ENCODE measurements at places on chromosomes 6 and 20. TPM values are rescaled to one million over a fixed set of nuclear protein-coding genes. Genes with fewer than 3 reads are reported as not detected.

DNA sequence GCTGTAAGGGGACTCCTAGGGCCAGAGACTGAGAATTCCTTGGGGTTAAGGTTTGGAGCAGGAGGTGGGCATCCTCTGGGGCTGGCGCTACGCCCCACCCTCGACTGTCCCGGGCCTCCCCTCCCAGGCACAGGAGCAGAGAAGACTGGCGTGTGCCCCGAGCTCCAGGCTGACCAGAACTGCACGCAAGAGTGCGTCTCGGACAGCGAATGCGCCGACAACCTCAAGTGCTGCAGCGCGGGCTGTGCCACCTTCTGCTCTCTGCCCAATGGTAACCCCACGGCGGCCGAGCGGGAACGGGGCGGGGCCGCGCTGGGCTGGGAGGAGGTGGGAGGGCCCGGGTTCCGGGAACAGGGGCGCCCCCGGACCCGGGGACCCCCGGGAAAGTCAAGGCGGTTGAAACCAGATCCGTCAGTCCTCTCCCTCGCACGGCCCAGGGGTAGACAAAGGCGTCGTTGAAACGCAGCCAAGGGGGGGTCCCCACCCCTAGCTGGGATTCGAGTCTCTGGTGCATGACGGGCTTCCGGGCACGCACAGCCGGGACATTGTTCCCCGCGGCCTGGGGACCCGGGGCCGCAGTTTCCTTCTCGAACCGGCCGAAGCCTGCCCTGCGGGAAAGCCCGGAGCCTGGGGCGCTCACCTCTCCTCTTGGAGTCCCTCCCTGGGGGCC, 844 bp downstream of the WFDC2 start:
- H3K27me3 ChIP-seq = no peaks in the 10 kb centered on the region
- H3K4me3 ChIP-seq = peak overlapping the region; percentile 14
- peaks cover 18% of the 10 kb centered on the region for H3K4me1 ChIP-seq
- no peaks in the 10 kb centered on the region for H3K36me3 ChIP-seq
- peak overlapping the region; percentile 83 for H3K27ac ChIP-seq

DNA sequence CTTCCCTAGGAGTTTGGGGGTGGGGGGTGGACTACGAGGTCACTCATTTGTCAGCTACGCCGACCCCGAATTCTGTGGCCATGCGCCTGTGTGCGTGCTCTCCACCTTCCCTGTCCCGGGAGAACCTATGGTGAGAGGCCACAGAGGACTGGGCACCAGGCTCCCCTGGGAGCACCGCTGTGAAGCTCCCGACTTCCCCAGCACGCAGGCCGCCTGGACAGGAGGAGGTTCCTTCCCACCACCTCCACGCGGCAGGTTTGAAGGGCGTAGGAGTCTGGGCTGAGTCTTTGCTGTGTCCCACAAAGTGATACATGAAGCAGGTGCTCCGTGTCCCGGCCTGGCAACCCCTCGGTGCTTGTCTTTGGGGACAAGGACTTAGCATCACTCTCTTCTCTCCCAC, 107.2 kb downstream of the CDH4 start:
- H3K27me3 ChIP-seq = no peaks in the 10 kb centered on the region
- H3K4me1 ChIP-seq = no peaks in the 10 kb centered on the region
- H3K36me3 ChIP-seq = no peaks in the 10 kb centered on the region
- no peak overlapping the region for H3K4me3 ChIP-seq

GRCh38 chr6:142313284-142313683, 11.5 kb downstream of the ADGRG6 start:
- no peaks in the 10 kb centered on the region for H3K27me3 ChIP-seq
- no peaks in the 10 kb centered on the region for H3K4me1 ChIP-seq
- H3K27ac ChIP-seq = no peak overlapping the region

DNA sequence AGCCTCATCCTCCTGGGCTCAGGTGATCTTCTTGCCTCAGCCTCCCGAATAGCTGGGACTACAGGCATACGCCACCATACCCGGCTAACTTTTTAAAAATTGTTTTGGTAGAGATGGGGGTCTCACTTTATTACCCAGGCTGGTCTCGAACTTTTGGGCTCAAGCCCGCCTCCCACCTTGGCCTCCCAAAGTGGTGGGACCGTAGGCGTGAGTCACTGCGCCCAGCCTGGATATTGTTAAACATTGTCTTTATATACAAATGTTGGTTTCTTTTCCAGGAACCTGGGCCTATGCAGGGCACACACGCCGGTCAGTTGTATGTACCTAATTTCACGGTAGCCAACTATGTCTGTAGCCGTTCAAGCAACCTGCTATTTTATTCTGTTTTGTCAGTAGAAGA, 60.1 kb downstream of the SYNJ2 start:
- peaks cover 30% of the 10 kb centered on the region for H3K4me1 ChIP-seq
- no peak overlapping the region for H3K4me3 ChIP-seq
- DNase-seq = no peak
- peak overlapping the region; percentile 36 for H3K27ac ChIP-seq

DNA sequence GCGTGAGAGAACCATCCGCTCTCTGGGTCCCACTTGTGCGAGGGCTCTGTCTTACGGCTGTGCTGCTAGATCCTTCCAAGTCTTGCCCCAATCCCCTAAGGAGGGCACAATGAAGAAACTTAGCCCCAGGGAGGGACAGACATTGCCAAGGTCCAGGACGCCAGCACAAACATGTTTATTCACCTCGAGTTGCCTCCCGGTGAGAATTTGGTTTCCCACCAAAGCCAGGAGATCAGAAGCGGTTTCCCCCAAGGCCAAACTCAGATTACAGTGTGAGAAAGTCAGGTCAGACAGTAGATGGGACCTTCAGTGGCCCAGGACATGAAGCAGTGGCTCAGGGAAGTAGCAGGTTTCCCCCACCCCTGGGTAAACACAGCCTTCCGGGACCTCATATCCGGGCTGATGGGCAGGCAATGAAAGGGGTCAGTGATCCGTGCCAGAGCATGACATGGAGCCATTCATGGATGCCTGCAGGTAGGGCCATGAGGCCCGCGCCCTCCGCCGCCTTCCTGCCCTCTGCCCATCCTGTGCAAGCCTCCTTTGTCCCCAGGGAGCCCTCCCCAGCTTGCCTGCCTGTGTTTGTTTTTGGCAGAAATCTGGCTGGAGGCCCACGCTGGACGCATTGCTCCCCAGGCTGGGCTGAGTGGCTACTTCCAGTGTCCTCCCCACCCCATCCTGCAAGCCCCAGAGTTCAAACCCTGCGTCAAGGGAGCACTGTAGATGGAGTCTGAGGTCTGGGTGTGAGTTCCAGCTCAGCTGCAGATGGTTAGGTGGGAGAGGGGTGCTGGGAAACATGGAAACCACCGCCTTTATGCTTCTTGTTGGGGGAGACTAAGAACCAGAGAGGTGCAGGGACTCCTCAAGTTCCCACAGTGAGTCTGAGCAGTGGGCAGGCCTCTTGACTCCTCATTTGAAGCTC, 2.0 kb downstream of the BPIFB2 start:
- DNase-seq = peak; percentile 66
- H3K36me3 ChIP-seq = no peaks in the 10 kb centered on the region
- no peak overlapping the region for H3K27ac ChIP-seq
- peaks cover 5% of the 10 kb centered on the region for H3K4me1 ChIP-seq
- H3K4me3 ChIP-seq = no peak overlapping the region

DNA sequence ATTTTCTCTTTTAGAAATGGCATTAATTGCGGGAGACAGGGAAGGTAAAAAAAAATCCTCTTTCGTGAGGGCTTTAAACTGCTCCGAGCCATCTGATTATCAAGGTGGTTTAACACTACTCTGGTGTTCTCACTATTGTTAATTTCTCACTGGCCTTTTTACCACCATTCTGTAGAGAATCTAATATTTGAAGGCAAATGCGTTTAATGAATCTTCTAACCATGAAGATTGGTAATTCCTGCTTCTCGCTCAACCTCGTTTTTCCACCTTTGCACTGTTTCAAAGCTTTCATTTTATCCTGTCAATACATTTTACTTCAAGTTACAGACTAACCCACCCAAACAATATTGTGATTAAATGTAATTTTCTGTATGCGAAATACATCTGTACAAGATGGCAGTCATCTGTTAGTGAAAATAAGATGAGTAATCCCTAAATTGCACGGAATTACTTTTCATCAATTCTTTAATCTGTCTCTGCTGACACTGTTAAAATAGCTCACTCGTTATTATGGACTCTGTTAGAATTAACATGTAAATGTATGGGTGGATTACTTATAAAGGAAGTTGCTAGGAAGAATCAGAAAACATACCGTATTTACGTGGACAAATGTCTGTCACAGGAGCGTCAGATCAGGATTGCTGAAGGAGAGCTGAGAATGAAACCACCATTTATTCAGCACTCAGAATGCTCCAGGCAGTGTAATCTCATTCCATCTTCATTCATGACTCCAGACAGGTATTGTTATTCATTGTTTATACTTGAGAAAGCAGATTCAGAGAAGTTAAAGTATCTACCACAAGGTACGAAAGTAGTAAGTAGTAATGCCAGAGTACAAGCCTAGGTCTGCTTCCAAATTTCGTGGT, 1.1 kb upstream of the LCA5 start:
- H3K27me3 ChIP-seq = no peaks in the 10 kb centered on the region
- H3K27ac ChIP-seq = peak overlapping the region; percentile 56
- DNase-seq = no peak
- H3K4me1 ChIP-seq = peaks cover 9% of the 10 kb centered on the region
- H3K36me3 ChIP-seq = no peaks in the 10 kb centered on the region

- H3K27ac ChIP-seq = no peak overlapping the region
- H3K27me3 ChIP-seq = no peaks in the 10 kb centered on the region
- H3K4me1 ChIP-seq = no peaks in the 10 kb centered on the region
- peak; percentile 73 for DNase-seq
Measured at GRCh38 chr20:51372176-51372803, 170.2 kb downstream of the NFATC2 start.

GRCh38 chr6:158184608-158185007, 16.5 kb downstream of the GTF2H5 start:
- no peak overlapping the region for H3K27ac ChIP-seq
- no peak overlapping the region for H3K4me3 ChIP-seq
- no peak for DNase-seq
- H3K36me3 ChIP-seq = no peaks in the 10 kb centered on the region

- no peak overlapping the region for H3K4me3 ChIP-seq
- no peak overlapping the region for H3K27ac ChIP-seq
- no peak for DNase-seq
- no peaks in the 10 kb centered on the region for H3K36me3 ChIP-seq
Measured at GRCh38 chr6:65790666-65791065, 83.6 kb upstream of the EYS start.

DNA sequence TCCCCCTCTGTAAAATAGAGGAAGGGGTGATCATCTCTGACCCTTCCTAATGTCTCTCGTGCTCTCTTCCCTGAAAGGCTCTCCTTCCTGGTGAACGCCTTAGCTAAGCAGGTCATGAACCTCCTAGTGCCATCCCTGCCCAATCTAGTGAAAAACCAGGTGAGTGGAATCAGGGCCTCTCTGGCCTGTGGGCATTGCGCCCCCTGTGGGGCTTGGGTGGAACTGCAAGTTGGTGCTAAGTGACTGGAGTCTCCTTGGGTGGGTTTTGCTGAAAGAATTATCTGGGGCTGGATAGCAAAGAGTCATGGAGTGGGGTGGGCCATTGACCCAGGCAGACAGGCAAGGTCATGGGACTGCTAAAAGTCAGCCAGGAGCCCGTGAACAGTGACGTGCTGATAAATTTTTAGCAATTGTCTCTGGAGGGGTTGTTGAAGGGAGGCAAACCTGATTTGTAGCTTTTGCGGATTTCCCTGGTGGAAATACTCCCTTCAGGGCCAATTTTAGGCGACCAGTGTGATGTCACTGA, 8.9 kb downstream of the BPIFB1 start:
- no peaks in the 10 kb centered on the region for H3K27me3 ChIP-seq
- DNase-seq = peak; percentile 65
- no peaks in the 10 kb centered on the region for H3K36me3 ChIP-seq
- H3K4me3 ChIP-seq = no peak overlapping the region
- no peaks in the 10 kb centered on the region for H3K4me1 ChIP-seq
- no peak overlapping the region for H3K27ac ChIP-seq

GRCh38 chr6:112360498-112360897, 13.4 kb downstream of the RFPL4B start:
- DNase-seq = peak; percentile 10
- no peaks in the 10 kb centered on the region for H3K27me3 ChIP-seq
- no peaks in the 10 kb centered on the region for H3K4me1 ChIP-seq
- H3K4me3 ChIP-seq = no peak overlapping the region

GRCh38 chr6:98957450-98957849, 9.7 kb upstream of the FBXL4 start:
- no peaks in the 10 kb centered on the region for H3K27me3 ChIP-seq
- DNase-seq = peak; percentile 18
- no peaks in the 10 kb centered on the region for H3K36me3 ChIP-seq
- H3K4me3 ChIP-seq = no peak overlapping the region

- H3K4me3 ChIP-seq = no peak overlapping the region
- DNase-seq = no peak
- no peaks in the 10 kb centered on the region for H3K36me3 ChIP-seq
- peaks cover 5% of the 10 kb centered on the region for H3K27me3 ChIP-seq
- H3K4me1 ChIP-seq = no peaks in the 10 kb centered on the region
Measured at GRCh38 chr6:26578741-26579140, 18.0 kb upstream of the ABT1 start.

- DNase-seq = no peak
- H3K27ac ChIP-seq = no peak overlapping the region
- H3K27me3 ChIP-seq = no peaks in the 10 kb centered on the region
- H3K4me1 ChIP-seq = peaks cover 16% of the 10 kb centered on the region
Measured at GRCh38 chr6:18045507-18045906, 58.1 kb upstream of the KIF13A start.

DNA sequence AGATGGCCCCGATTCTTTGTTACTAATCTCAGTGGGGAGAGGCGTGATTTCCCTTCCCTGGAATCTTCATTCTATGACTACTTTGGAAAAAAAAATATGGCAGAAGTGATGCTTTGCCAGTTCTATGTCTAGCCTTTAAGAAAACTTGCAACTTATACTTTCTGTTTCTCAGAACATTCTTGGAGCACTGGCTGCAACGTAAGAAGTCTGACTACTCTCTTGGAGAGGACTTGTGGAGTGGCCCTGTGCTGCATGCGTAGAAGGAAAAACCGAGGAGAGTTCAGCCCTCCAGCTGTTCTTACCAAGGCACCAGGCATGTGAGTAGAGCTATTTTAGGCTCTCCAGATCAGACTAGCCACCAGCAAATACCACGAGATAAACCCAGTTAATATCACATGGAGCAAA, 77.6 kb upstream of the STXBP5 start:
- no peak overlapping the region for H3K4me3 ChIP-seq
- no peaks in the 10 kb centered on the region for H3K36me3 ChIP-seq
- peak; percentile 53 for DNase-seq
- no peaks in the 10 kb centered on the region for H3K27me3 ChIP-seq
- H3K27ac ChIP-seq = no peak overlapping the region
- peaks cover 4% of the 10 kb centered on the region for H3K4me1 ChIP-seq

UST gene
- total RNA-seq = 84.2 TPM

ZNF391 gene
- total RNA-seq = 6.8 TPM

SNAI1 gene
- 14.1 TPM for total RNA-seq

LAMP5 gene
- total RNA-seq = 0.45 TPM

TINAG gene
- not detected for total RNA-seq

Measured in thyroid gland (tissue), 4 donors.